ENCODE measurements at places on chromosomes 6 and 20. TPM values are rescaled to one million over a fixed set of nuclear protein-coding genes. Genes with fewer than 3 reads are reported as not detected.

DNA sequence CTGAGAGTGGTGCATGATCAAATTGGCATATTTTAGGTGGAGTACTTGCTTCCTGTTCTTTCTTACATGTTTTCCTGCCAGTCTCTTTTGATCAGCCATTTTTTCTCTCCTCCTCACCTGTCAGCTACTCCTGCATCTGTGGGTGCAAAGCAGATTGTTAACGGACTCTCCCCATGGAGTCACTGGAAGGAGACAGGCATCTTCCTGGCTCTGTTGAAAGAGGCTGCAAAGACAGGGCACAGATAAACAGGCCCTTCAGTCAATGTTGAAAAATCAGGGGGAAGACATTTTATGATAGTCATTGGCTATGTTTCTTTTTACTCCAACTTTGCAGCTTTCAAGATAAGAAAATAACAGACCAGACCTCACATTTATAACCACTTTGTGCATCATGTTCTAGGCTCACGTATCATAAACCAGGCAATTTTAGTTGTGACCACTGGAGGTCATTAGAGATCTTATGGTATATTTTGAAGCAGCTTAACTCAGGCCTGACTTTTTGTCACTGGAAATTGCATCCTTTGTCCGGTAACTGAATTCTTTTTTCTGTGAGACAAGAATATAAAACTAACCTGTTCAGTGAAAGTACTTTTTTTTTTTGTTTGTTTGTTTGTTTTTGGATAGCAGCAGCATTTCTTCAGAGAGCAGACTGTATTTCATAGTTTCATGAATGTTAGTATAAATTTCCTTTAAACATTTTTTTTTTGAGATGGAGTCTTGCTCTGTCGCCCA lies 20.1 kb downstream of the ECT2L start:
- no peak for DNase-seq

DNA sequence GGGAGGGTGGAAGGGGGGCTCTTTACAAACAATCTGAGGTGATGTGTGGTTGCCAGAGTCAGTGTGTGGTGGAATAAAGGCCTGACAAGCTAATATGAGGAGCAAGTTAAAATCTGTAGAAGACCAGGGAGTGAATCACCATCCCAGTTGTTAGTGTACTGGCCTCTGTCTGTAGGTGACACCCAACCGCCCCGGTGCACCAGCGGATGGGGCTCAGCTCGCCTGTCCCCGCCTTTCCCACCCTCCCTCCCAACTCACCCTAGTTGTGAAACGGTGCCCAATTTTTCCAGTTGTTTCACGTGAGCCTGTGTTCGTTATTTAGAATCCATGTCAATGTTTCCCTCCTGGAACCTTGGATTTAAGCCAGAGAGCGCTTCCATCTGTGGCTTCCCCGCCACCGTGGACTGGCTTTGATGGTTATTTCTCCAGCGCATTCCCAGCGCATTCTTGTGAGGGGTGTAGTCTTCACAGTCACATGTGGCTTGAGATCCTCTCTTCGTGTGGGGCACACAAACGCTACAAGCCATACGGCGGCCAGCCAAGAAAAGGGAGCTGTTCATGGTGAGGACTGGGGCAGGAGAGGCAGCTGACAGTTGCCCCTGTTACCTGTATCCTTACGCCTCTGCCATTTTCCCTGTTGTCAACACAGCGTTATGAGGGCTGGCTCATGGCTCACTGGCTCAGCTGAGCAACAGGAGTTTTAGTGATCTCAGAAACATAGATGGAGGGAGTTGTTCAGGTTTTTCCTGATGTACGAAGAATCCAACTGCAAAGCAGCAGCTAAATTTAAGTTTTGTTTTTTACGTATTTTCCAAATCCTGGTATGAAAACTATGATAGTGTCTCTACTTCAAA lies 137.6 kb downstream of the ZDHHC14 start:
- DNase-seq: no peak

The LPA gene
- total RNA-seq: not detected

GRCh38 chr20:11907621-11908020 lies 10.1 kb upstream of the BTBD3 start:
- no peak for DNase-seq

The FAM162B gene
- total RNA-seq: not detected

Measured in activated naive CD8-positive, alpha-beta T cell treated with anti-CD3 and anti-CD28 coated beads, Interleukin-2, amount 10 ng/mL, durations not matched to agents 7 days and 5 days (primary cell).